ENCODE measurements at places on chromosomes 7 and 10.

DNA sequence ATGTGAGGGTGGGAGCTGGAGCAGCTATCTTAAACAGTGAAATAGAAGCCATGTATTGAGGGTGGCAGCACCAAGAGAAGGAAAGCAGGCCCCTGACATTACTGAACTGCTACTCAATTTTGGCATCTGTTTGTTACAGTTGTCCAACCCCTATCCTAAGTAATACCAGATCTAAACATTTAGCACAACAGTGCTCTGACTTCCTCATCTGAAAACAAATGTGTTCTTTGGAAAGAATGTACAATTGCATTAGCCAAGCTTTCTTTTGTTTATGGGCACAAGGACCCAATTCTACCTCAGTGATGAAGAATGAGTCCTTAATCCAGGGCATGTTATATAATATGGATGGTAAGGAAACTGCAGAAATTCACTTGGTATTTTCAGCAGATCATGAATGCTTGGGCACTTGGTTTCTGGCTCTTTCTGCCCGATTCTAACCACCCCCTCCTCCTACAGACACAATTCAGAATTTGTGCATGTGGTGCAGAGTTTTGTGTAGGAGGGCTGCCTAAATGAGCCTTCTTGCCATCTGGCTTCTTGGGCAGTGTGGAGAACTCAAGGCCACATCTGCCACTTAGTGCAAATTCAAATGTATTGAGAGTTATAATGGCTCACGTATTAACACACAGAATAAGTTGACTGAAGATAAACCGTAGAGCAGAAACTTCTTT, 36.9 kb upstream of the KMT2E start:
- no peak for DNase-seq

- no peak for DNase-seq
Measured at GRCh38 chr7:36852017-36852416, 127.7 kb upstream of the AOAH start.

DNA sequence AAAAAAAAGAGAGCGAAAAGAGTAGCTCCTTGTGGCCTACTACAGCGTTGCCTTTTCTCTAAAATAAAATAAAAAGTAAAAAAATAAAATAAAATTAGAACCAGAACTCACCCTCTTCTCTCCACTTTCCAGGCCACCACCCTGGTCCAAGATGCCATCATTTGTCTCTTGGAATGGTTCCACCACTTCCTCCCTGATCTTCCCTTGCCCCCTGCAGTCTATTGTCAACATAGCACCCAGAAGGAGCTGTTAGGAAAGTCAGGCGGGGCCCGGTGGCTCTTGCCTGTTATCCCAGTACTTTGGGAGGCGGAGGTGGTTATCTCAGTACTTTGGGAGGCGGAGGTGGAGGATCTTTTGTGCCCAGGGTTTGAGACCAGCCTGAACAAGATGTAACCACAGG, 7.6 kb upstream of the GRID2IP start:
- DNase-seq: no peak

GRCh38 chr7:77352665-77353406, 63.3 kb downstream of the GSAP start:
- no peak for DNase-seq

- DNase-seq: no peak
Measured at GRCh38 chr7:131008840-131009711, 275.1 kb upstream of the KLF14 start.

DNA sequence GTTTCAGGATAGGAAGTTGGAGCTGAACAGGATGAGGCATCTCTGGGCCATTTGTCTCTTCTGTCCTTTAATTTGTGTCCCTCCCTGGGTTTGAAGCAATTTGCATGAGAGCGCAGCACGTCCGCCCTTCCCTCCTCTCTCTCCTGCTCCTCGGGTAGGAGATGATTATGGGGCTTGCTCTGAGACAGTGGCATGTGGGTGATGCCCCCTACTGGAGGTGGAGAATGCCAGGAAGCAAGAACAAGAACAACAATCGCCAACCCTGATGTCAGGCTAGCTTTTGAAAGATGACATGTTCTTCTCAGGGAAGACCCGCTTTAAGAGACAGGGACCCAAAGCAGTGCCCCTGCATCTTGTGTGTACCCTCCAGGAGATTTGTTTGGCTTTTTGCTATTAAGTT, 63.9 kb upstream of the LOXL4 start:
- DNase-seq: no peak

DNA sequence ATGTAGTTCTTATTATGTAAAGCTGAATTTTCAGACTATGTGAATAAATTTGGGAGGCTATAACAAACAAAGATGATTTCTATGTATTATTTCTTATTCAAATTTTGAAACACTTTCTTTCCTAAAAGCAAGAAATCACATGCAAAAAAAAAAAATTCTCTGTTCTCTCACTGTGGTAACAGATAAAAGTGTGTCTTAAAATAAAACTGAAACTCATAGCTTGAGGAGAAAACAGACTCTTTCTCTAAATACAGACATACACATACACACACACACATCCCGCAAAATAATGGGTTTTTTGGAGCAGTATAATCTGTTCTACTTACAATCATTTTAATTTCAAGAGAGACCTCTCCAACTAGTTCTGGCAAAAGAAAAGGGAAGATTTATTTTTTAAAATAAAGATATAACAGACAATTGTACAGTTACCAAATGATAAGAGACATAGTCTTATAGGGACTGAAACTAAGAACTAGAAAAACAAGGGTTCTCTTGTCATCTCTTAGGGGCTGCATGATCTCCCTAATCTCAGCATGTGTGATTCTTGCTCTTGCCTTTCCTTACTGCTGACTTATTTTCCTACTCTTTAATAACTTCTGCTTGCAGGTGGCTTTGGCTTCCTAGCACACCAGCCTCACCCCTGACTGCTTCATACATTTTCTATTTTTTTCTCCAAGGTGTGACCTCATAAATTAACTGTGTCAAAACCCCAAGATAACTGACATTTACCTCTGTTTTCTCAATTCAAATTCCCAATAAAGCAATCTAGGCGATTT, 483.5 kb upstream of the POT1 start:
- no peak for DNase-seq

- DNase-seq: no peak
Measured at GRCh38 chr10:11236234-11236633, 218.6 kb downstream of the CELF2 start.

DNA sequence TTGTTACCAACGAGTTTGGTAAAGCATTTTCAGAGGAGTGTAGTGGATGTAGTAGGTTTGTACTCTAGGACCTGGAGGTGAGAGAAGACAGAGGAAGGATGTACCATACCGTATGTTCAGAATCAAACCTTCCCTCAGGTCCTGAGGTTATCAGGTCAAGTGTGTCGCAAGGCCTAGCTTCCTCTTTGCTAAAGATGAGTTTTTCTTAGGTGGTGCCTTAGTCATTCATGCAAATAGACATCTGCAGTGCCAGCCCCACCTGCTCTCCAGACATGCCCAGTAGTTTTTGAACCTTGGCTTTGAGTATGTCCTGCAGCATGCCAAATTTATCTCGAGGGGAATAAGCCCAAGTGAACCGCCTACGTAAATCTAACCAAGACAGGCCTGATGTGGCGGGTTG, 71.3 kb downstream of the HDAC9 start:
- DNase-seq: no peak

DNA sequence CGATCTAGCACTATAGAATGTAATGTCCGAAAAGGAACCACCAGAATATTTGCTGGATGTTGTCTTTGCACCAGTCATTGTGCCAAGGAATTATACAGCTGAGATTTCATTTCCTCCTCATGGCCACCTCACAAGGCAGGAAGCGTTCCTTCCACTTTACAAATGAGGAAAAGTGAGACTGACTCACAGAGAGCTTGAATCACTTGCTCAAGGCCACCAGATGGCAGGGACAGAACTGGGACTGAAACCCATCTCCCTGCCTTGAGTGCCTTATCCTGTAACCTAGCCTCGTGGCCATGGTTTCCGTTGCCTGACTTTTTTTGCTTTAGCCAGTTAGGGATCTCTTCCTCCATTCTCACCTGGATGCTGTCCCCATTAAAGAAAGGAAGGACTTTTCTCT, 44.7 kb upstream of the PDZD8 start:
- no peak for DNase-seq

- DNase-seq: no peak
Measured at GRCh38 chr10:70993051-70993450, 104.7 kb upstream of the PCBD1 start.

GRCh38 chr10:131855461-131856401, 45.1 kb upstream of the PPP2R2D start:
- no peak for DNase-seq

DNA sequence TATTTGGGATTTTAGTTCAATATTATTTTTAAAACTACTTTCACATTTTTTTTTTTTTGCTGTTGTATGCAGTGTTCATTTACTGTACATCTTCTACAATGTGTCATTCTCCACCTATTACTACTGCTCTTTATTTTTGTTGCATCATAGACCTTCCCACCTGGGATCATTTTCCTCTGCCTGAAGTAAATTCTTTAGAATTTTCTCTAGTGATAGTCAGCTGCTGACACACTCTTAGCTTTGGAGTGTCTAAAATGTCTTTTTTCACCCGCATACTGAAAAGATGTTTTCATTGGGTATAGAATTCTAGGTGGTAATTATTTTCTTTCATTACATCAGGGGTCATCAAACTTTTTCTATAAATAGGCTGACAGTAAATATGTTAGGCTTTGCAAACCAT, 30.5 kb downstream of the CFAP43 start:
- no peak for DNase-seq

- no peak for DNase-seq
Measured at GRCh38 chr7:30709549-30709948, 27.3 kb upstream of the CRHR2 start.

- no peak for DNase-seq
Measured at GRCh38 chr7:69208848-69209247, 389.4 kb upstream of the AUTS2 start.

DNA sequence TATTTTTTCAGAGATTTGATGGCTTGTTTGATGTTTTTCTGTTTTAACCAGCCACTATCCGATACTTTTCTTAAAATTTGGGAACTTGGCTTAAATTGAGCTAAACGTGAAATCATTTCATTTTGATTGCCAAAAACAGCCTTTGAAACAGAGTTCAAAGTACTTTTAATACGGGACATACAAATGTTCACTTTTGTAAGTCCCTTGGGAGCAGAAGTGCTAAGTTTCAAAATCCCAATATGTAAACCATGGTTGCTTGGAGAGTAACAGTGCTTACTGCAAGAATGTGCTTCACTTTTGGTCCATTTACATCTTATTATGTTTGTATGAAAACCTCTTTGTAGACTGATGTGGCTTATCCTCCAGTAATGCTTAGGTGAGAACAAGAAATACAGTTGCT, 10.9 kb downstream of the PNPLA8 start:
- DNase-seq: no peak

DNA sequence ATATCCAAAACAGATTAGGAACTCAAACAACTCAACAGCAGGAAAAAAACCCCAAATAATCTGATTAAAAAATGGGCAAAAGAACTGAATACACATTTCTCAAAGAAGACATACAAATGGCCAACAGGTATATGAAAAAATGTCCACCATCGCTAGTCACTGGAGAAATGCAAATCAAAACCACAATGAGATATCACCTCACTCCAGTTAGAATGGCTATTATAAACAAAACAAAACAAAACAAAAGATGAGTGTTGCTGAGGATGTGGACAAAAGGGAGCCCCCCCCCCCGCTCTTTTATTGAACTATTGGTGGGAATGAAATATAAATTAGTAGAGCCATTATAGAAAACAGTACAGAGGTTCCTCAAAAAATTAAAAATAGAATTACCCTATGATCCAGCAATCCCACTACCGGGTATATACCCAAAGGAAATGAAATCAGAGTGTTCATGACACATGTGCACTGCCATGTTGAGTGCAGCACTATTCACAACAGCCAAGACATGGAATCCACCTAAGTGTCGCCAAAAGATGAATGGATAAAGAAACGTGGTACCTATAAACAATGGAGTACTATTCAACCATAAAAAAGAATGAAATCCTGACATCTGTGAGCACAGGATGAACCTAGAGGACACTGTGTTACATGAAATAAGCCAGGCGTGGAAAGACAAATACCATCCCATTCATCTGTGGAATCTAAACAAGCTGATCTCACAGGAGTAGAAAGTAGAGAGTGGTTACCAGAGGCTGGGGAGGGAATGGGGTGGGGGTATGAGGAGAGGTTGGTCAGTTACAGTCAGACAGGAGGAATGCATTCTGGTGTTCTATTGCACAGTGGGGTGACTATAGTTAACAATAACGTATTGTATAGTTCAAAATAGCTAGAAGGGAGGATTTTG, 78.1 kb upstream of the RHEB start:
- no peak for DNase-seq

GRCh38 chr7:24764972-24765744, 7.9 kb upstream of the GSDME start:
- DNase-seq: no peak

DNA sequence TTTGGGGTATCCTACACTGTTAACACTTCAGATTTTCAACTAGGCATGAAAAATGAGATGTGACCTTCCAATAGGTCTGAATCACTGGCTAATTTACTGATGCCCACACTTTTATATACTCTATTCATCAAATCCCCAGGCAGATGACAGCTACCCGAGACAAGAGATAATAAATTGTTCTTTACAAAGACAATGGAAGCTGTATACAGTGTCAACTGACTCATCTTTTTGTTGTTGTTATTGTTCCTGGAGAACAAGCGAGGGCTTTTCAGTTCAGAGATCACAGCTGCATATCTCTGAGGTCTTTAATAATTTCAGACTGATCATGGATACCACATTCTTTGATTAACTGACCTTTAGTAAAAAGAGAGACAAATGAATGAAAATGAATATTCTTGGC, 228.9 kb downstream of the SDHAF3 start:
- DNase-seq: no peak

- no peak for DNase-seq
Measured at GRCh38 chr7:64046041-64046389, 781 bp downstream of the ZNF727 start.

- DNase-seq: no peak
Measured at GRCh38 chr7:2851497-2851896, 7.4 kb upstream of the GNA12 start.

- no peak for DNase-seq
Measured at GRCh38 chr10:97564776-97565175, 7.8 kb upstream of the ANKRD2 start.

GRCh38 chr10:95499482-95499989, 61.6 kb downstream of the SORBS1 start:
- no peak for DNase-seq

- DNase-seq: no peak
Measured at GRCh38 chr10:49277973-49278372, 21.0 kb upstream of the C10orf71 start.

GRCh38 chr7:101100858-101101847, 15.9 kb downstream of the TRIM56 start:
- DNase-seq: no peak

GRCh38 chr10:77281719-77282118, 355.9 kb downstream of the KCNMA1 start:
- DNase-seq: no peak

- no peak for DNase-seq
Measured at GRCh38 chr7:73341877-73342276, 13.9 kb downstream of the FKBP6 start.
